Right cardiac atrium (tissue), 5 donors: ENCODE measurements at places on chromosomes 13 and 19.

DNA sequence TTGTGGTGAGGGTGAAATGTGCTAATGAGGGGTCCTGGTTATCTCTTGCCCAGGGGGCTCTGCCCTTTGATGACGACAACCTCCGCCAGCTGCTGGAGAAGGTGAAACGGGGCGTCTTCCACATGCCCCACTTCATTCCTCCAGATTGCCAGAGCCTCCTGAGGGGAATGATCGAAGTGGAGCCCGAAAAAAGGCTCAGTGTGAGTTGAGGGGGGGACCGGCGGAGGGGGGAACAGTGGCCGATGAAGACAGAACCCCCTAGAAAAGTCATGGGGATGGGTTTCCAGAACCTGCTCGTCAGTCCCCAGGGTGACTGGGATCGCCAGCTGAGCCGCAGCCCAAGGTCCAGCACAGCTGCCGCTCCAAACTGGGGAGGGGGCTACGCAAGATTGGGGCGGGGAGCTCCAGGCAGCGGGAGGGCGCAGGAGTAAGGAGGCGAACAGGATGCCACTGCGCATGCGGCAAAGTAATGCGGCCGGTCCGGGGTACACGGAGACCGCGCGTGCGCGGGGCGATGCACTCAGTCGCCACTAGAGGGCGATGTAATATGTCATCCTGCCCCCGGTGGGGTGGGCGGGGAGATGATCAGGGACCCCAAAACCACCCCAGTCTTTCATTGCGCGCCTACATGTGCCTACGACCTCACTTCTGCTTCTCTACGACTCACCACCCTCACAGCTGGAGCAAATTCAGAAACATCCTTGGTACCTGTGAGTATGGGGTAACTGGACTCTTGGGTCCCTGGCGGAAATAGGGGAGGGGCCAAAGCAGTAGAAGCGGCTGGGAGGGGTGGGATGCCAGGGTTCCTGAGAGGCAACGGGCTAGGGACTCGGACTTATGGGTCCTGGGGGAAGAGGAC lies 17.9 kb downstream of the BRSK1 start:
- DNase-seq = peak; percentile 96

GRCh38 chr13:47166336-47166735 lies 269.5 kb upstream of the HTR2A start:
- no peak for DNase-seq

DNA sequence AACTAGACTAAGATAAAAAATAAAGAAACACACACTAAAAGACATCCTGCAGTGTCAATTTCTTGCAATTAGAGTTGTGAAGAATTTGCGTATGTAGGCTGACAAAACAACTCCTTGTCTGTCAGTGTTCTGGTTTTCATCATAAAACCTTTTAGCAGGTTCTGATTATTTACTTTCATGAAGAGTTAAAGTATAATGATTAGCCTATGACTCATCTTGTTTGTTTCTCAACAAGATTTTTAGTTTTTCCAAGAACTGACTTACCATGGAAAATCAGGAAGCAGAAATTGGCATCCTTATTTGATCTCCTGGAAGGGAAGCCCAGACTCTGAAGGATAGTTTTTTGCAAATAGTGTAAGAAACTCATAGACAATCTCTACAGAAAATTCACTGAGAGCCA lies 848.7 kb upstream of the PCDH9 start:
- no peak for DNase-seq

DNA sequence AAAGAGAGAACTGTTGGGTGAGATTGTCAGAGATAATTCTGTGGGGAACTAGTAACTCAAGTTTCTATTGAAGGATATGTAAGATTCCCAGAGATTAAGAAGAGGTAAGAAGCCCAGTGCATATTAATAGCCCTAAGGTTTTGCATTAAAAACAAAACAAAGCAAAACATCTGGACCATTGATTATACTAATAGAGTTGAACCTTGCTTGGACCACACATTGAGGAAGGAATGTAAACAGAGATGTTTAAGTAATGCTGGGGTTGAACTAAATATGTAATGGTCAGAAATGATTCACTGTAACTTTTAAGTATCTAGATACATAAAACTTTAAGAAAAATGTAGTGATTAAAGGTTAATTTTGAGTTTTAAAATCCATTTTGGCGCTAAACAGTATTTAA lies 1770.0 kb downstream of the PCDH9 start:
- DNase-seq = no peak

DNA sequence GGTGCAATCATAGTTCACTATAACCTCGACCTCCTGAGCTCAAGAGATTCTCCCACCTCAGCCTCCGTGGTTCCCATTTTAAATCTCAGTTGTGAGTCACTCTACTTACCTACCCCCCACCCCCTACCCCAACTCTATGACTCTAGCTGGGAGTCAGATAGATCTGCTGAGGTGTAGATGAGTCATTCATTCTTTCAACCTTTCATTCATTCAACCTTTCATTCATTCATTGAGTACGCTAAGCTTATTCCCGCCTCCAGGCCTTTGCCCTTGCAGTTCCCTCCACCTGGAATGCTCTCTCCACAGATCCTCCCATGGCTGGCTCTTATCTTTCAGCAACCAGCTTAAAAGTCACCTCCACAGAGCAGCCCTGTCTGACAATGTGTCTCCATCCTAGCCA lies 1.1 kb upstream of the MAST1 start:
- DNase-seq = no peak

DNA sequence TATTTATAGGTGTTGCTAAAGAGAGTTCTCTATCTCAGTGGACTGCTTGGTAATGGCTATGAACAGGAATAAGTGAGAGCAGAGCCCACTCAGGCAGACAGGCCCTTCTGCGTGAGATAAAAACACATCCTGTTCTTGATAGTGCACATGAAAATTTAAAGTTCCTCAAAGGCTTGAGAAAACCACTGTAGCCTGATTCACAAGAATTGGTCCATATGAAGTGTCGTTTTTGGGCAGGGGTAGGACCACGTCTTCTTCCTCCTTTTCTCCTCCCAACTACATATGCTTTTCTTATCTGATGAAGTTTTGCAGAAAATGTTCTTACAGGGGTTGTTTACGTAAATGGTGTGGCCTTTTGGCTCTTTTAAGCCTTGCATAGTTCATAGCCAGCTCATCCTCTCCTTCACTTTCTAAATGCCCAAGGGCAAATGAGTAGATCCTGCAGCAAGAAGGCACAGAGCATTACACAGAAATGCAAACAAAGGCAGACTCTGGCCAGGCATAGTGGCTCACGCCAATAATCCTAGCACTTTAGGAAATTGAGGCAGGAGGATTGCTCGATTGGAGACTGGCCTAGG lies 53.8 kb downstream of the RNF6 start:
- no peak for DNase-seq

GRCh38 chr13:106565127-106565775 lies 2.7 kb downstream of the ARGLU1 start:
- no peak for DNase-seq

- DNase-seq = no peak
These were observed 90.0 kb downstream of the RNASEH2B start for GRCh38 chr13:50999641-51000040.

DNA sequence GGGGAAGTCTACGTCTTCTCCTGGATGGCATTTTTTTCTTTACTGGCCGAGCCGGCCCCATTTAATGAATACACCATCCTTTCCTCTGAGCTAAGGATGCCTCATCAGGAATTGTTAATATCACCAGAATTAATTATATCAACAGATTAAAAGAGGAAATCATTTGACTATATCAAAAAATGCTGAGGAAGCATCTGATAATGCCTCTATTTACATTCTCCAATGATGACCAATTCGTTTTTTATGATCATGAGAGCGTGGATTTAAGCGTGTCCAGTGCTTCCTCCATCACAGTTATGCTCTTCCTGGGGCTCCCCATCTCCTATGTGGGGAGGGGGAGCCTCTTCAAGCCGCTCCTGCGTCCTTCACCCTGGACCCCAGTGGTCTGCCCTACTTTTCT lies 58.7 kb downstream of the TUBGCP3 start:
- no peak for DNase-seq

- DNase-seq = no peak
These were observed 14.0 kb upstream of the ZNF347 start for GRCh38 chr19:53172889-53173288.

DNA sequence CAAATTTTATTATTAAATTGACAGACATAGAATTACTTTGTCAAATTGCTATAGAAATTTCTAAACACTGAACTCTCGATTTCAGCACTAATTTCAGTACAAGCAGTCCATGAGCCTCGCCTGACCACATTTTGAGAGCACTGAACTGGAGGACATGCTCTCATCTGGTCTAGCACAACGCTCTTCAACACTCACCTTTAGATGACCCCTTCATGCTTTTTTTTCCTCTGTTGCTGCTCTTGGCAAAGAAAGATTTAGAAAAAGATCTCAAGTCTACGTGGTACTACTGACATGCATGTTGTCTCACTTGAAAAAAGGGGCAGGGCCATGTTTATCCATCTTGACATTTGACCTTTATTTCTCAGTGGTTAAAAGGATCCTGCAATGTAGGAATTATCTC lies 981.5 kb downstream of the DIAPH3 start:
- DNase-seq = no peak

DNA sequence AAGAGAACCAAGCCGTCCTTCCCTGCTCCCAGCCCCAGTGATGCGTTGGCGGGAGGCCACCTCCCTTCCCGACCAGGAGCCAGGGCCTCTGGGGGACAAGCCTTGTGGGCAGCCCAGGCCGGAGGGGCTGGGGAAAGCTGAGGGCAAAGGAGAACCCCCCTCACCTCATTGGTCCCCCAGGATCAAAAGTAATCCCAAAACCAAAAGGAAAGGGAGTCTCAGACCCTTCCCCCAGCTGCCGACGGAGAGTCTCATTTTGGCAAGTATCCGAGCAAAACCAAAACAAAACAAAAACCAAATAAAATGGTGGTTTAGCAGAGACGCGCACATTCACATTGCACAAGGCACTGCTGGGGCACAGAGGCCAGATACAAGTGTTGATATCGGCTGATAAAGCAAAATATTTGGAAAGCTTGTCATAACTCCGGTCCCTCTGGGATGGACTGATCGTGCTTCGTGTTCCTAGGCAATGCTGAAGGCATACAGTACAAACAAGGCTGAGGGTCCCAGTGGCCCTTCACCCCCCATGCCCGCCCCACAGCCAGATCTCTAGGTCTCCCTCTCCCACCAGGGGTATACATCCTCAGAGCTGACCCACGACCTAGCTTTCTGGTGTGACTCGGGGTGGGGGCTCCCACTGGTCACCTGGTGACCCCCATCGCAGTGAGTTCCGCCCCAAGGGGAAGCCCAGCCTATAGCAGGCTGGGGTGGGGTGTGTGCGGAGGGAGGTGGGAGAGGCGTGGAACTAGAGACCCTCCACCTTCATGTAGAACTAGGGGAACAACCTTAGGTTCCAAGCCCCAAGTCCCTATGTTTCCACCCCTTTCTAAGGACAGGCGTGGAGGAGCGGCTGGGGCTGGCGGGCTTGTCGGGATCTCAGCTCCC lies 2.1 kb downstream of the CEBPA start:
- peak; percentile 43 for DNase-seq

GRCh38 chr13:28503182-28503967 lies 8.4 kb upstream of the FLT1 start:
- DNase-seq = no peak

- DNase-seq = no peak
These were observed 39.6 kb downstream of the CYP2B6 start for GRCh38 chr19:41030651-41031050.

- DNase-seq = no peak
These were observed 4.4 kb upstream of the TMEM272 start for GRCh38 chr13:51849145-51850101.

DNA sequence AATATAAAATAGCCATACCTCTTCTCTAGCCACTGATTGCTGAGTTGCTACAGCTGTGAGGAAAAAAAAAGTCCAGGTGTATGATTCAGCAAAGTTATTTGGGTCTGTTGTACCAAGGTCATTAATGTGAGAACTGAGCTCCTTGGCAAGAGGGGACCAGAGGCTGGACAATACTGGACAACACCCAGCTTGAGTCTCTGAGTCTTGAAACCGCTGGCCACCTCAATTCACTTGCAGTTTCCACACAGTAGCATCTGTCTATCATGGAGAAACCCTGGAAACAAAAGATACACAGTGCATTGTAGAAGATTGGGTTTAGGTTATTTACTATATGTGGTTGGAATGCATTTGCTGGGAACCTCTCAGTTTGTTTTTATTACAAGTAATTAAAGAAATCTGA lies 60.4 kb downstream of the WDFY2 start:
- DNase-seq = no peak

- no peak for DNase-seq
These were observed 12.8 kb downstream of the F2RL3 start for GRCh38 chr19:16901491-16902175.

GRCh38 chr13:94154367-94154766 lies 325.1 kb downstream of the DCT start:
- peak; percentile 24 for DNase-seq

DNA sequence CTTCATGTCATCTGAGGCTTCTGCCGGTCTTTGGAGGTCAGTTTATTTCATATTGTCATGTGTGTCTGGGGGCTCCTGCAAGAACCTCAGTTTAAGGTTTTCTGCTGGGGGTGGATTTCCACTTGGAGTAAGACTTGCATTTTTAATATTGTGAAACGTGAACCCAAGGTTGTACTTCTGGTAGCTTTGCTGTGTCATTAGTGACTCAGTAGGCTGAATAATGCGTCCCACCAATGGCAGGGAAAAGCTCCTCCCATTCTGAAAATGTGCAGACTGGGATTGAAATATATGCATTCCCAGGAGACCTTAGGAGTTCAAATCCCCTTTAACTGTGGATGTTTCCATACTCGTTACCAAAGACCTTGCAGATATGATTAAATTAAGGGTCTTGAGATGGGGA lies 46.2 kb downstream of the ING1 start:
- no peak for DNase-seq

DNA sequence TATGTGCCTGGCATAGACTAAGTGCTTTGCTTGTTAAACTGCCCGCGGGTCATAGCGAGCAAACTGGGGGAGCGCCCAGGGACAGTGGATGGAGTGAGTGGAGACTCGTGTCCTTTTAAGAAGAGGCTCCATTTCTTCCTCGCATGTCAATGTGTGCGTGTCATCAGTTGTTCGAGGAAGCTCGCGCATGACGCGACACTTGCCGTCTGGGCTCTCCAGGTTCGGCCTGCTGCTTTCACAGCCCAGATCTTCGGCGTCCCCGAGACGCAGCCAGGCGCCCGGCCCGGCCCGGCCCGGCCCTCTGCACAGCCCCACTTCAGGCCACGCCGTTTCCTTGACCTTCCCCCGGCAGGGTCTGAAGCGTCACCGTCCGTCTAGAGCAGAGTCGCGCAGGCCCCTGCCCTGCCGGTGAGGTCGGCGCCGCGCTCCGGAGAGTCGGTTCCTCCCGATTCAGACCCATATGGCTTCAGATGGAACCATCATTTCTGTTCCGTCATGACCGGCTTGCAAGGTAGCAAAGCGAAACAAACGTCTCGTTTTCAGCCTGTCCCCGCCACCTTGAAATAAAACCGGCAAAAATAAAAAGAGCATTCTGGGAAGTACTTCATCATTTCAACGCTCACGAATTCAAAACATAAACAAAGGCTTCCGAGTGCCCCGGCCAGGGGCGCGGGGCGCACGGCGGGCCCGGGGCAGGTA lies 599 bp upstream of the ARHGEF7 start:
- peak; percentile 62 for DNase-seq
